ENCODE measurements at places on chromosomes 5 and 9.

GRCh38 chr5:124546643-124547042 is 199.8 kb downstream of the ZNF608 start:
- no peak for DNase-seq

DNA sequence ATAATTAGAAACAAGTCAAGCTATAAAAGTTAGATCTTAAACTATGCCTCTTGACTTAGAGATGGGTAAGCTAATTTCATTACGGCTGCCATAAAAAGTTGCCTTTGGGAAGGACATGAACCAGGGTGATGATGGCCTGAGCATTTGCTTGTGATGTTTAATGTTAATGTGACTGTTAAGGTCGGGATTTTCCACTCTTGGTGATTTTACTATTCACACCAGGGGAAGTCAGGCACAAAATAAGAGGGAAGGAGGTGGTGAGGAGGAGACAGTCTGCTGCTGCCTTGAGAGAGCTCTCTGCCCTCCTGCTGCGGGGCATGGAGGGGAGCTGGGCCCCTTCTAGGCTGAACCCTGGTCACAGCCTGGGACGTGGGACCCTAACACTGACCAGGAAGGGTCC is 34.4 kb downstream of the AHRR start:
- no peak for DNase-seq

DNA sequence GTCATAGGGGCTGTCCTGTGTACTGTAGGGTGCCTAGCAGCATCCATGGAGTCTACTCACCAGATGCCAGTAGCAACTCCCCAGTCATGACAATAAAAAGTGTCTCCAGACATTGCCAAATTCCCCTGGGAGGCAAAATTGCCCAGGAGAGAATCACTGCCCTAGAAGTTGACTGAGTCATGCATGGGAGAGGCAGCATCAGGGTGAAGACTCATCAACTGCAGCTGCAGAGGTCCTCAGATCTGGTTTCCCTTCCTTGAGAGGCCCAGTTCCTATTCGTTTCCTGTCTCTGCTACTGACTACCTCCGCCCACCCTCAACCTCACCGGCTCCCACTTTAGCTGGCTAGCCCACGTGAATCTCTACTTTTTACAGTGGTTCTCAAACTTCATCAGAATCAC is 88.6 kb upstream of the AGXT2 start:
- DNase-seq: no peak

GRCh38 chr5:126525630-126526245 is 69.3 kb downstream of the ALDH7A1 start:
- no peak for DNase-seq

- DNase-seq: no peak
Measured at GRCh38 chr9:99073985-99074901, 30.7 kb upstream of the TGFBR1 start.
